ENCODE measurements at places on chromosomes 12 and 14.

- no peak for DNase-seq
Observed at GRCh38 chr14:105018414-105018813, 2.5 kb downstream of the CDCA4 start.

DNA sequence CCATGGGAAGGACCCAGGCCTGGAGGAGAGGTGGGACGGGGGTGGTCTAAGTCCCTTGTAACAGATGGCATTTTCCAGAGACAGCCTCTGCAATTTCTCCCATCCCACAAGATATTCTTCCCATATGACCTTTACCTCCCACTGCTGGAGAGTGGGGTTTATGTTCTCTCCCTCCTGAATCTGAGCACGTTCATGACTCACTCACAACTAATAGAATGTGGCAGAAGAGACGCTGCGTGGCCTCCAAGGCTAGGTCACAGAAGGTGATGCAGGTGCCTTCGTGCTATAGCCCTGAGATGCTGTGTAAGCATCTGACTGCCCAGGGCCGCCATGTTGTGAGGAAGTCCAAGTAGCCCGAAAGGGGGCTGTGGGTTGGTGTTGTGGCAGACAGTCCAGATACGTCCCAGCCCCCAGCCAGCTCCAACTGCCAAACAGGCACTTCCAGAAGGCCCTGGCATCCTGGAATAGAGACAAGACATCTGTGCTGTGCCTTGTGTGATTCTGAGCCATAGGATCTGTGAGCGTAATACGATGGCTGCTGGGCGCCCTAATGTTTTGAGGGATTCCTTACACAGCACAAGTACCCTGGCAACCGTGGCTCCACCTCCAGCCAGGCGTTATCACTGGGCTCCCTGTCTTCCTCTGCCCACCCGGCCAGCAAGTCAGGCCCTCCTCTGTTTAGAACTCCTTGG lies 56.1 kb upstream of the NCOR2 start:
- no peak for DNase-seq

GRCh38 chr14:35594616-35595015 lies 60.7 kb downstream of the INSM2 start:
- DNase-seq: no peak

DNA sequence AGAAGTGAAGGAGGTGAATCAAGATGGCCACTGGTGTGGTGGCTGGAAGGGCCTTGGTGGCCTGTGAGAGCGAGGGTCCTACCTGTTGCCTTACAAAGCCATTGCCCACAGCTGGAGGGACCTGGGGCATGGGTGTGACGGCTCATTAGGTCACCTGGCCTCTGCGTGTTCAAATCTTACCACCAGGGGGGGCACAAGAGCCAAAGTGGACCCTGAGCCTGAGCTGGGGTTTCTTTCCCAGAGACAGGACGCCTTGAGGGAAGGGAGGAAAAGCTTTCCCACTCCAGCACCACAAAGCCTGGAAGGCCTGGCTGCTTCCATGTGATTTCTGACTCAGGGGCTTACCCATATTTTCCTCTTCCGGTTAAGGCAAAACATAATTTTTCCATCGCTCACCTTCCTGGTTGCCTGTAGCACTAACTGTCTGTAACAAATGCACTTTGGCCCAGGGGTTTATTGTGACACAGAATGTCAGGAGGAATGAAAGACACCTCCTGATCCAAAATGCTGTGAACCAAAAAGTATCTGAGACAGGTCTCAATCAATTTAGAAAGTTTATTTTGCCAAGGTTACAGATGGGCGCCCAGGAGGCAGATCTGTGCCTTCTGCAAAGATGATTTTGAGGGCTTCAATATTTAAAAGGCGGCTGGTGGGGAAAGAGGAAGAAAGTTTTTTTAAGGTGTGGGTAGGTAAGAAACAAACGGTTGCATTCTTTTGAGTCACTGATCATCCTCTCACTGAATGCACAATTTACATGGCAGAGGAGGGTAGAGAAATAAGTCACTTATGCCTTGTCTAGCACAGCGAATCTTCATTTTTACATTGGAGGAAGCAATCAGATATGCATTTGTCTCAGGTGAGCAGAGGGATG lies 4.3 kb upstream of the CD9 start:
- DNase-seq: peak; percentile 94

DNA sequence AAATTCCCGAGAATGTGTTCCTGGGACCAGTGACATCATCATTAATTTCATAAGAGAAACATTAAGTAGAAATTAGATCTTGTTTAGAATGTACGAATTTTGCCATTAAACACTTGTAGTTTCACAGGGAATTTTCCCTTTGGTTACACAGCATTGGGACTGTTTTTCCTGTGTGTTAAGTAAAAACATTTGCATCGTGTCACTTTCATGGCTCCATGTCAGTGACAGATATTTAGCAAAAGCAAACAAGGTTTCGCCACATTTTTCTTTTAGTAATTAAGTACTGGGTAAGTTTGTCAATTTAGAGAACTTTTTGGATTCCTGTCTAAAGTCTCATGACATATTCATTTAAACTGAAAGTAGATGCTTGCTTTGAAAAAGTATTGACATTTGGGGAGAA lies 45.5 kb upstream of the OVCH1 start:
- DNase-seq: no peak

- DNase-seq: no peak
Observed at GRCh38 chr12:131850856-131851559, 22.8 kb downstream of the MMP17 start.

Measured in small intestine (tissue), 16 donors.